Calu3 (cell line): ENCODE measurements at places on chromosomes 2 and 18.
A peak's percentile ranks its signal among the peaks of the same experiment; 100 is the strongest.

DNA sequence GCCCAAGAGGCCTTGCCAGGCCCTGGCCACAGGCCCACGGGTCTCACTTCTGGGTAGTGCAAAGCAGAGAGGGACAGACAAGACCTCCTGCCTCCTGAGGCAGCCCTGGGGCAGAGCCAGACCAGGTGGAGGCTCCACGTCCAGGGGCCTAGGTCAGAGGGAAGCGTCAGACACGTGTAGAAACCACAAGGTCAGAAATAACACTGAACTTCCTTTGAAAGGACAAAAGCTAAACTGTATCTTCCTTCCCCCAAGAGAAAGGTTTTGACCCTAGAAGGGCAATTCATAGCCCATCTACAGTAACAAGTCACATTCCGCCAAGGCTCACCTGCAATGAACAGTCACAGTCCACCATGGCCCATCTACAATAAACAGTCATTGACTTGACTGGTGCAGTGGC is 17.9 kb downstream of the SDC1 start:
- no peak for DNase-seq

- peak; percentile 38 for DNase-seq
Observed at GRCh38 chr2:225122583-225123486, 80.6 kb upstream of the DOCK10 start.

DNA sequence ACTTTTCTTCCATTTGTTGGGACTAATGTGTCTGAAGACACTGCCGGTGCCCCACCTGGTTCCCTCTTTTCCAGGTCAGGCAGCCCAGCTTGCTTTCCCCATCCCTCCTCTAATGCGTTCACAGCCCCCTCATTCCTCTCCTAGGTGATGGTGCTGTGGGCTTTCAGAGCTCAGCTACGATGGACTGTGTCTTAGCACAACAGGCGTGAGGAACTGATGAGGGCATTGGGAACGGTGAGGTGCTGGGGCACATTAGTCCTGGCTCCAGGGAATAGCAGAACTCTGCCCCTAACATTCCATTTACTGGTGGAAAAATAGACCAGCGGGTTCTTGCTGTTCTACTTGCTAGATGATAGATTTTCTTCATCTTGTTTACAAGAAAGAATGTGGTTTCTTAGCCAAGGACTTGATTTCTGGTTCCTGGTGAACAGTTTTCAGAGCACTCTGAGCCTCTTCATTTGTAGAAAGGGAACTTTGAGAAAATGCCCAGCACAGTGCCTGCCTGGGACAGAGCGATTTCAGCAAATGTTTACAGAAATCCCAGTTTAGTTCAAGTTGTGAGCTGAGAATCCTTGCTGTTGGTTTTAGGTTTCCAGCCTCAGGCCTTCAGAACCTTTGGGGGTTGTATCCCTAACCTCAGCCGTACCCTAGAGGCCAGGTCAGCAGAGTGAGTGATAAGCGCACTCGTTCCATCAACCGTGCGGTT is 42.5 kb downstream of the LDLRAD4 start:
- DNase-seq: no peak

DNA sequence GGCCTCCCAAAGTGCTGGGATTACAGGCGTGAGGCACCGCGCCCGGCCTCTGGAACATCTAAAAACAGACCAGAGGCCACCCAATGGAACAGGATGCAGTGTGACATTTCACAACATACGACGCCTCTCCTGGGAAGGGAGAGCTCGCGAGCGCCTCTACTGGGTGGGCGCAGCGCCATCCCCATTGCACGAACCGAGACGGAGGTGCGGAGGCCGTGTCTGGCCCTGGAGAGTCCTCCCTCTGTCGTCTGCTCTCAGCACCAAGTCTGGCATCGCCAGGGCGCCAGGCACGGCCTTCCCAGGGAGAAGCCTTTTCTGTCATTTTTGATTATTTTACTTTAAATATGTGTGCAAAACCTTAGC is 9.4 kb upstream of the GBX2 start:
- DNase-seq: no peak

- DNase-seq: no peak
Observed at GRCh38 chr18:75067996-75068645, 140.8 kb downstream of the PTGR3 start.

GRCh38 chr2:64383016-64383591 is 70.9 kb upstream of the LGALSL start:
- DNase-seq: no peak

GRCh38 chr2:28394331-28394877 is 1.7 kb downstream of the FOSL2 start:
- DNase-seq: peak; percentile 67

- no peak for DNase-seq
Observed at GRCh38 chr18:379681-380330, 112.0 kb upstream of the THOC1 start.

- DNase-seq: no peak
Observed at GRCh38 chr2:237721458-237721857, 77.1 kb upstream of the RBM44 start.

DNA sequence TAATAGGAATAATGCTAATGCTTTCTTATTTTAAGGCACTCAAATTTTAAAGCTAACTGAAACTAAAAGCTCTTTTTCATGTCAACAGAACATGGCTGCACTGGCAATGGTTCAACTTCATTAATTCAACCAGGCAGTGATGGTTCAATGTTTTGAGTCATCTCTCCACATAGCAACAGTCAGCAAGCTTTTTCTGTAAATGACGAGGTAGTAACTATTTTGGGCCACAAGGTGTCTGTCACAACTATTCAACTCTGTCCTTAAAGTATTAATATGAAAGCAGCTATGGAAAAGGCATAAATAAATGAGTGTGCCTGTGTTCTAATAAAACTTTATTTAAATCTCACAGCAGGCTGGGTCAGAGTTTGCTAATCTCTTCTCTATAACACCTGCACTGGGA is 1425.6 kb upstream of the PIK3C3 start:
- DNase-seq: no peak

- no peak for DNase-seq
Observed at GRCh38 chr2:190811811-190812210, 68.8 kb upstream of the GLS start.

DNA sequence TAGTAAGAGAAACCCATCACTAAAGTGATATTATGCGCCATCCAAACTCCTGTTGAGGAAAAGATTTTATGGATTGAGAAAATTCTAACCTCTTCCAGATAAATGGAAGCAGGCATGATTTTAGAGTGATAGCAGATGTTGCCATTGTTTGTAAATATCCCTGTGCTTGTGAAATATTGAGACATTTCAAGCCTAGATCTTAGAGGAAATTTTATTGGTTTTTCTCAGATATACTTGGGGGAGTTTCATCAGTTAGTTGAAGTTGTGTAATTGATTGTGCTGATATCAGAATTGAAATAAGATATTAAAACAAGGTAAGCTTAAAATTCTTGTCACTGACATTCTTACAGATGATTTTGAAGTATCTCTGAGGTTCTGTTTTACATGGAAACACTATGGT is 390.9 kb upstream of the FANCL start:
- DNase-seq: no peak

DNA sequence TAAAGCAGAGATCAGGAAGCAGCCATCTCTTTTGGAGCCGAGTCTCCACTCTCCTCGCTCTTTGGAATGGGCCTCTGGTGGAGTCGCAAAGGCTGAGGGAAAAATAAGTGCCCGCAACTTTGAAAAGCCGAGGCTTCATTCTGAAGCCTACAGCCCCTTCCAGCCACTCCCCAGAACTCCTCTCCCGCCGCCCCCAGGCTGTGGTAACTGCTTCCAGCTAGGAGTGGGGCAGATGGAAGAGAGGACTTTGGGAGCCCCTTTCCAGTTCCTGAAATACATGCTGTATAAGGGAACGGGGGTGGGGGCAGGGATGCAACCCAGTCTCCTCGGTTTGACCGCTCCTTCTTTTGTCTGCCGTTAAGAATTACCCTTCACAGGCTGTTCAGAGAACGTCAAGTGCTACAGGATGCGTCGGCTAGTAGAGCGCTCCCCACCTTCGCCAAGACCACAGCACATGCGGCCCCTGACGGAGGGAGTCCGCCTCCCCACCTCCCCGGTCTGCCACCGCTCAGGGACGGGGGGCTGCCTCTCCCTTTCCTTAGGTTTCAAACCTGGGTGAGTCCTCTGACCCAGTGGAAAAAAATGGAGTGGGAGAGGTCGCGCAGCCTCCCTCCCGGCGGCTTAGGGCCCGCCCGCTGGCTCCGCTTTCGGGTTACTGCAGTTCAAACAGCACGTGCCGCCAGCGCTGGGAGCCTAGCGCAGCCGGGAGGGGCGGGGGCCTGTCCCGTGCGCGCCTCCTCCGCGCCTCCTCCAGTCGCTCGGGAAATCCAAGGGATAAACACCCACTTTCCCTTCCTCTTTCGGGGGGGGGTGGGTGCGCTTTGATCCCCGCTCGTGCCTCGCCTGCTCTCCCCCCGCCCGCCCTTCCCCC is 4.9 kb downstream of the CYP26B1 start:
- DNase-seq: no peak

DNA sequence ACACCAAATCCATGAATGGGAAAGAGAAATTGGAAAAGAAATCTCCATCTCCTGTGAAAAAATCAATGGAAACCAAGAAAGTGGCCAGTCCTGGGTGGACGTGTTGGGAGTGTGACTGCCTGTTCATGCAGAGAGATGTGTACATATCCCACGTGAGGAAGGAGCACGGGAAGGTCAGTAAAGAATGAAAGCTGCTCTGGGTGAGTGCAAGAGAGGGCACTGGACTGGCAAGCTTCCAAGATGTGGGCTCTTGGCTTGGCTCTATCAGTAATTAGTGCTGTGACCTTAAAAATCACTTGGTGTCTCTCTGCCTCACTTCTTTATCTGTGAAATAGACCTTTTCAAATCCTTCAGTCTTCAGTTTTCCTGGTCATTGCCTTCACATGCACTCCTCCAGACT is 89.0 kb downstream of the ZNF532 start:
- DNase-seq: peak; percentile 56

GRCh38 chr2:32291746-32292145 is 14.0 kb downstream of the YIPF4 start:
- DNase-seq: peak; percentile 10

DNA sequence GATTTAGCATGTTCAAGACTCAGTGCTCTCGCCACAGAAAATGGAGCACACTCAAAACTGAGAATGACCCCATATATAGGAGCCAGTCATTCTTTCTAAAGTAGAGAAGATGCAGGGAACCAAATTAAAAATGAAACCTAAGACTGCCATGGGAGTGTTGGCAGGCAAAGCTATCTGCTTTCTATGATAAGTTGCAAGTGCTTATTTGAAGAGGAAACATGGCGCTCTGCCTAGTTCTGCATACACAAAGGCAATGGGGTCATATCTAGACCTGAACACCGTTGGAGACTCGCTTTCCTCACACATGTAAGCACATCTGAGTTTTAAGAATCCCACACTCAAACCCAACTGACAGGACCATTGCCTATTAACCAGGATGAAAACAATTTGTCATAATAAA is 292.5 kb downstream of the ALK start:
- DNase-seq: no peak

DNA sequence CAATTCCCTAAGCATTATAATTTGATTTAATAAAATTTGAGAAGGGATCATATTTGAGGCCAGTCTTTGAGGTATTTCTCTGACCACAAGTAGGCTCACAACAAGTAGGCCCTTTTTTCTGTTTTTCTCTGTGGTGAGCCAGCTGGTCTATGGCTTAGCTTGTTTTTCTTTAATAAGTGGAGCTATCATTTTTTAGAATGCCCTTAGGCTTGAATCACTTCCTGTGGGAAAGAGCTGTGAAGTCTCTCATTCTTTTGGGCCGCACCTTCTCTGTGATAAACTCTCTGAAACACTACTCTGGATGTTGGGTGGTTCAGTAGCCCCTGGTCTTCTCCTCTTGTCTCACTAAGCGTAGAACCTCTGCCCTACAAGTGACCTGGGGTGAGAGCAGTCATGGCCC is 235.9 kb downstream of the SUCLG1 start:
- no peak for DNase-seq

DNA sequence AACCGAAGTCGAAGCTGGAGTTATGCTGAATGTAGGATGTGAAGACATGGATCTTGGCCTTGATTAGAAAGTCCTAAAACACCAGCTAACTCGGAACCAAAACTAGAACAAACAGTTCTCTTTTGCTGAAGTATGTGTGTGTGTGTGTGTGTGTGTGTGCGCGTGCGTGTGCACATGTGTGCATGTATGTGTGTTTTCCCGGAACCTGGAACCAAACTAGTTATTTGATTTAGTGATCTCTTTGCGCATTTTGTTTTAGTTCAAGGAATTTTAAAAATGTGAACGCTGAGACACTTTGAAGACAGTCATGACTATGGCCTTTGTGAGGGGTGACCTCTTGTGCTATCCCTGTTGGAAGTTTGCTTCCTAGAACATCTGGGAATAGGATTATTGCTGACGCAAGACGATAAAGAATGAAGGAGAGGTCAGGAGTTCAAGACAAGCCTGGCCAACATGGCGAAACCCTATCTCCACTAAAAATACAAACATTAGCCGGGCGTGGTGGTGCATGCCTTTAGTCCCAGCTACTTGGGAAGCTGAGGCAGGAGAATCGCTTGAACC is 23.8 kb downstream of the FHL2 start:
- DNase-seq: no peak

DNA sequence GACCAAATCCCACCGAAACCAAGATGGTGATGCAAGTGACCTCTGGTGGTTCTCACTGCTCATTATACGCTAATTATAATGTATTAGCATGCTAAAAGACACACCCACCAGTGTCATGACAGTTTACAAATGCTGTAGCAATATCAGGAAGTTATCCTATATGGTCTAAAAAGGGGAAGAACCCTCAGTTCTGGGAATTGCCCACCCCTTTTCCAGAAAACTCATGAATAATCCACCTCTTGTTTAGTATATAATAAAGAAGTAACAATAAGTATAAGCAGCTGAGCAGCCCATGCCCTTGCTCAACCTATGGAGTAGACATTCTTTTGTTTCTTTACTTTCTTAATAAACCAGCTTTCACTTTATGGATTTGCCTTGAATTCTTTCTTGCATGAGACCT is 31.0 kb upstream of the FMNL2 start:
- no peak for DNase-seq

GRCh38 chr18:9096007-9096371 is 6.5 kb upstream of the NDUFV2 start:
- DNase-seq: no peak

GRCh38 chr18:78589916-78590437 is 389.6 kb upstream of the SALL3 start:
- DNase-seq: no peak

DNA sequence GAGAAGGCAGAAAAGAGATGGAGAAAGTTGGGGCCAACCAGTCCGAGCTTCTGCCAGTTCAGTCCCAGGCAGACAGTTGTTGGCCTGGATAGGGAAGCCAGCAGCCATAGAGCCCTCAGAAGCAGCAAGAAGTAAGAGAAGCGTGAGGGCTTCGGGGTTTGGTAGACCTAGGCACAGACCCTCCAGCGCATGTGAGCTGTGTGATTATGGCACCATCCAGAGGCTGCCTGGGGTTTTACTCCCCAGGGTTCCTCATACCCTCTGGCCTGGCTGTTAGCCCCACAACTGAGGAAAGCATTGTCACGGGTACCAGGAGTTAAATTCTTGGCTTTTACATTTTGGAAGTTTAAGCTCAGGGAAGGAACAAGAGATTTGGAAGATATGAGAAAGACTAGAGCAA is 93.7 kb upstream of the RAB6C start:
- no peak for DNase-seq

GRCh38 chr2:85019121-85019520 is 48.2 kb downstream of the KCMF1 start:
- DNase-seq: peak; percentile 49
